ENCODE measurements at places on chromosomes 12 and 14.

DNA sequence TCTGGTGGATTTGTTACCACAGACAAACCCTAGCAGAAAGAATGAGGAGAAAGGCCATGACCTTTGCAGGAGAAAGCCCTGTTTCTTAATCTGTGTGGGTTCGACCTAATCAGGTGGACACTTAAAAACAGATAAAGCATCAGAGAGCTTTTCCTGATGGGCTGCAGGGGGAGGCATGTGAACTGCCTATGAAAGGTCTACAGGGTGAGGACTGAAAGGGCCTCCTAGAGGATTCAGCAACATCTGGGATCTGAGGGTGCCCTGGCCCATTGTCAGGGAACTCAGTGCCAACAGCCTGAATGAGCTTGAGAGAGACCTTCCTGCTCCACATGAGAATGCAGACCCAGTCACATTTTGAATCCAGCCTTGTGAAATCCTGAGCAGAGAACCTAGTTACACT lies 178.8 kb upstream of the DDHD1 start:
- DNase-seq: no peak

GRCh38 chr14:100906420-100906819 lies 2.9 kb upstream of the RTL1 start:
- no peak for DNase-seq

- peak; percentile 46 for DNase-seq
Measured at GRCh38 chr12:109844983-109845823, 12.0 kb upstream of the TRPV4 start.

DNA sequence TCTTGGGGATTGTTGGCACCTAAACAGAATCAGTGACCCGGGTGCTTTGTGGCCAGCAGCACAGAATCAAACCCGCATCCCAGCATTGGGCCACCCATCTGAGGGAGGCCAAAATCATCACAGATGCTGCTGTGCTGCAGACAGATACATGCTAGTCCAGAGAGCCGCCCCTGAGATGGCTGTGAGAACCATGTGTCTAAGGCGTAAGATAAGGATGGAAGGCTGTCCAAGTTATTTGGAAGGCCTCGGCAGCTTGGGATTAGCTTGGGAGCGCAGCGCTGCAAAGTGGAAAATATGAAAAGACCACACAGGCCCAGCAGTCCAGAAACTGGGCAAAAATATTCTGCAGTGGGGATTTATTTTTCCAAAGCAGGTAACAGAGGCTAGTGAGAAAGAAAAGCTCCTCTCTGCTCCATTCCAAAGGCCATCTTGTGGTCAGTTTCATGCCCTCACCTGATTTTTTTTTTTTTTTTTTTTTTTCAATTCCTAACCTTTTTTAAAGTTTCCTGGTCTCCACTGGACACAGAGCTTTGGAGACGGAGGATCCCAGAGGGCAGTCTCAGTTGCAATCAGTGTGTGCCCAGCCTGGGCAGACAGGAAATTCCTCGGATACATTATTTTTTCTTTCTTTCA lies 178.9 kb upstream of the BCL2L14 start:
- no peak for DNase-seq

GRCh38 chr14:64112867-64113678 lies 181.1 kb downstream of the ESR2 start:
- DNase-seq: peak; percentile 75

- DNase-seq: no peak
Measured at GRCh38 chr14:68941820-68942219, 37.3 kb downstream of the ACTN1 start.
